ENCODE measurements at places on chromosomes 6 and 20. TPM values are rescaled to one million over a fixed set of nuclear protein-coding genes. Genes with fewer than 3 reads are reported as not detected.

DNA sequence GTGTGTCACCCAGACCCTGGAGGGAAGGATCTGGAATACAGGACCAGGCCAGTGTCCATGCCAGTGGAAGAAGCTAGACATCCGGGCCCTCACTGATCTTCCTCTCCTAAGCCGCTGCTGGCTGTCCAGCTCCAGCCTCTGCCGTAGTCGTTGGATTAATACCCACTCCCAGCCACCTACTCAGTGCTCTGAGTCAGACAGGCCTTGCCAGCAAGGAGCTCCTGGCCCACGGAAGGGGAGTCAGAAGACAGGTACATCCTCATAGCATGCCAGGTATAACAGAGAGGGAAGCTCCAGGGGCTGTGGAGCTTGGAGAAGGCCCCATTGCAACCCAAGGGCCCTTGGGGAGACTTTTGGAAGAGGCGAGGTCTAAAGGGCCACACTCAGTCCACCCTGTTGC lies 49.0 kb downstream of the STK35 start:
- no peaks in the 10 kb centered on the region for H3K27me3 ChIP-seq
- H3K27ac ChIP-seq: no peak overlapping the region
- H3K4me3 ChIP-seq: no peak overlapping the region
- peaks cover 2% of the 10 kb centered on the region for H3K4me1 ChIP-seq
- no peak for DNase-seq
- peaks cover 13% of the 10 kb centered on the region for H3K36me3 ChIP-seq

PSMG4 gene
- 27.8 TPM for total RNA-seq

- H3K27ac ChIP-seq: no peak overlapping the region
- H3K4me1 ChIP-seq: peaks cover 9% of the 10 kb centered on the region
- H3K36me3 ChIP-seq: peaks cover 8% of the 10 kb centered on the region
These were observed 33.0 kb upstream of the SPDEF start for GRCh38 chr6:34589140-34589539.

- DNase-seq: no peak
- H3K4me1 ChIP-seq: peaks cover 72% of the 10 kb centered on the region
- H3K4me3 ChIP-seq: peak overlapping the region; percentile 87
- peak overlapping the region; percentile 93 for H3K27ac ChIP-seq
- H3K36me3 ChIP-seq: no peaks in the 10 kb centered on the region
These were observed 730 bp downstream of the PARD6B start for GRCh38 chr20:50731930-50732690.

DNA sequence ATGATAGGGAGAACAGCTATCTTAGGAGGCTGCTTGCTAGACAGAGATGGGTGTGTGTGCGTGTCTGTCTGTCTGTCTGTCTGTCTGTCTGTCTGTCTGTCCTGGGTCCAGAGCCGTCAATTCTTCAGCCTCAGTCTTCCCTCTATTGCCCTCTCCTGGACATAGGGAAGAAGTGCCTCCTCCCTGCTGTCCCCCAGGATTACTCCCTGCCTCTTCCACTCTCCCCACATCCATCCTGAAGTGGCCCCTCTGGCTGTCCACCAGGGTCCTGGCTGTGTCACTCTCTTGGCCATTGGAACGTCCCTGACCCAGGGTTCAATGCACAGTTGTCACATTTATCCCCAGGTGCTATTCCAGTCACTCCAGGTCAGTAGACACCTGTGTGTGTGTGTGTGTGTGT lies 10.2 kb downstream of the TREML2 start:
- H3K27ac ChIP-seq: no peak overlapping the region
- DNase-seq: no peak
- H3K27me3 ChIP-seq: peaks cover 34% of the 10 kb centered on the region
- H3K36me3 ChIP-seq: no peaks in the 10 kb centered on the region

GRCh38 chr6:353642-354614 lies 37.6 kb upstream of the IRF4 start:
- no peak for DNase-seq
- H3K27me3 ChIP-seq: no peaks in the 10 kb centered on the region
- H3K4me3 ChIP-seq: no peak overlapping the region
- H3K27ac ChIP-seq: no peak overlapping the region
- peaks cover 2% of the 10 kb centered on the region for H3K4me1 ChIP-seq
- H3K36me3 ChIP-seq: peaks cover 7% of the 10 kb centered on the region

DNA sequence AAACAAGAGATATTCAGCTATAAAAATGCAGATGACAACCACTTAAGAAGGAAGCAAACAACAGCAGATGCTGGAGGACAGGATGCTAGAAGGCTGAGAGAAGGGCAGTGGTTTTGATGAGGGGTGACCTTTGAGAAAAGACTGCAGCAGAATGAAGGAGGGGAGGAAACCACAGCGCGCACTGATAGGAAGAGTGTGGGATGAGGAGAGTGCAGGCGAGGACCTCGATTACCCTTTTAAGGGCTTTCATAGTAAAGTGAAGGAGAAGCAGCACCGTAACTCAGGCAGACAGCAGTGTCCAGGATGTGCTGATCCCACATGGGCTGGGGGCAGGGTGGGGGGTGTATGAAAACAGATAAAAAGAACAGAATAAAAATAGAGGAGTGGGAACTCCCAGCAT lies 19.2 kb downstream of the ZBTB2 start:
- H3K36me3 ChIP-seq: peaks cover 34% of the 10 kb centered on the region
- no peaks in the 10 kb centered on the region for H3K27me3 ChIP-seq
- DNase-seq: no peak
- peak overlapping the region; percentile 12 for H3K27ac ChIP-seq
- H3K4me1 ChIP-seq: peaks cover 15% of the 10 kb centered on the region
- no peak overlapping the region for H3K4me3 ChIP-seq

BMP5 gene
- total RNA-seq: 4.9 TPM

- peaks cover 27% of the 10 kb centered on the region for H3K27me3 ChIP-seq
- H3K36me3 ChIP-seq: no peaks in the 10 kb centered on the region
- peaks cover 73% of the 10 kb centered on the region for H3K4me1 ChIP-seq
- H3K4me3 ChIP-seq: peak overlapping the region; percentile 78
- peak overlapping the region; percentile 91 for H3K27ac ChIP-seq
These were observed 3.4 kb downstream of the BMP7 start for GRCh38 chr20:57262784-57263609.

- DNase-seq: no peak
- no peak overlapping the region for H3K27ac ChIP-seq
- peaks cover 11% of the 10 kb centered on the region for H3K4me1 ChIP-seq
- no peak overlapping the region for H3K4me3 ChIP-seq
- H3K27me3 ChIP-seq: no peaks in the 10 kb centered on the region
These were observed 44.1 kb upstream of the GCLC start for GRCh38 chr6:53588816-53589509.

GRCh38 chr6:129966125-129966524 lies 52.3 kb upstream of the L3MBTL3 start:
- no peak overlapping the region for H3K4me3 ChIP-seq
- DNase-seq: no peak
- H3K36me3 ChIP-seq: no peaks in the 10 kb centered on the region
- no peaks in the 10 kb centered on the region for H3K27me3 ChIP-seq

RIPPLY2 gene
- not detected for total RNA-seq

C6orf132 gene
- total RNA-seq: 22.4 TPM

DNA sequence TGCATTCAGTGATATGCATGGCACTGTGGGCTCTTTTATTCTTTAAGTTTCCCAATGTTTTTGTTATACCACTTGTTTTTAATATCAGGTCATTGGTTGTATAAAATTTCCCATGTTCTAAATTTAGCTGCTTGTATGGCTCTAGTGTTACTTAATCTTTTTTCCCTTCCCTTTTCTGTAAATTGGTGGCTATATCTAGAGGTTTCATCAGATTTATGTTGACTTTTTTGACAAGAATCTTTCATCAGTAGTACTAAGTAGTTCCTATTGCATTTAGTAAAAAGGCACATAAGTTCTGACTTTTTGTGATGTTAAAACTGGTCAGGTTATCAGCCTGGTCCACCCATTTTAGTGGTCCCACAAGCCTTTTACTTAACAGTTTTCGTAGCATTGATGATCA lies 51.1 kb downstream of the MMS22L start:
- no peak overlapping the region for H3K4me3 ChIP-seq
- no peak for DNase-seq
- H3K27ac ChIP-seq: no peak overlapping the region
- peaks cover 23% of the 10 kb centered on the region for H3K36me3 ChIP-seq
- H3K4me1 ChIP-seq: no peaks in the 10 kb centered on the region

GRCh38 chr20:14232650-14233049 lies 104.8 kb downstream of the FLRT3 start:
- H3K4me3 ChIP-seq: no peak overlapping the region
- H3K36me3 ChIP-seq: no peaks in the 10 kb centered on the region
- peaks cover 6% of the 10 kb centered on the region for H3K4me1 ChIP-seq
- H3K27me3 ChIP-seq: no peaks in the 10 kb centered on the region
- H3K27ac ChIP-seq: no peak overlapping the region
- DNase-seq: no peak

GRCh38 chr6:36912586-36912985 lies 26.8 kb downstream of the C6orf89 start:
- no peak overlapping the region for H3K27ac ChIP-seq
- H3K36me3 ChIP-seq: peaks cover 20% of the 10 kb centered on the region
- no peak for DNase-seq
- peaks cover 4% of the 10 kb centered on the region for H3K4me1 ChIP-seq
- no peak overlapping the region for H3K4me3 ChIP-seq
- no peaks in the 10 kb centered on the region for H3K27me3 ChIP-seq

- DNase-seq: no peak
- no peaks in the 10 kb centered on the region for H3K27me3 ChIP-seq
- no peaks in the 10 kb centered on the region for H3K4me1 ChIP-seq
- H3K36me3 ChIP-seq: no peaks in the 10 kb centered on the region
- no peak overlapping the region for H3K4me3 ChIP-seq
These were observed 108.5 kb downstream of the EPM2A start for GRCh38 chr6:145626857-145627256.

GZF1 gene
- 15.3 TPM for total RNA-seq

SAMD10 gene
- 11.7 TPM for total RNA-seq

DDX43 gene
- not detected for total RNA-seq

- peaks cover 12% of the 10 kb centered on the region for H3K4me1 ChIP-seq
- DNase-seq: no peak
- H3K36me3 ChIP-seq: no peaks in the 10 kb centered on the region
- no peak overlapping the region for H3K4me3 ChIP-seq
- H3K27me3 ChIP-seq: no peaks in the 10 kb centered on the region
These were observed 134.3 kb downstream of the MAN1A1 start for GRCh38 chr6:119215309-119215708.

DNA sequence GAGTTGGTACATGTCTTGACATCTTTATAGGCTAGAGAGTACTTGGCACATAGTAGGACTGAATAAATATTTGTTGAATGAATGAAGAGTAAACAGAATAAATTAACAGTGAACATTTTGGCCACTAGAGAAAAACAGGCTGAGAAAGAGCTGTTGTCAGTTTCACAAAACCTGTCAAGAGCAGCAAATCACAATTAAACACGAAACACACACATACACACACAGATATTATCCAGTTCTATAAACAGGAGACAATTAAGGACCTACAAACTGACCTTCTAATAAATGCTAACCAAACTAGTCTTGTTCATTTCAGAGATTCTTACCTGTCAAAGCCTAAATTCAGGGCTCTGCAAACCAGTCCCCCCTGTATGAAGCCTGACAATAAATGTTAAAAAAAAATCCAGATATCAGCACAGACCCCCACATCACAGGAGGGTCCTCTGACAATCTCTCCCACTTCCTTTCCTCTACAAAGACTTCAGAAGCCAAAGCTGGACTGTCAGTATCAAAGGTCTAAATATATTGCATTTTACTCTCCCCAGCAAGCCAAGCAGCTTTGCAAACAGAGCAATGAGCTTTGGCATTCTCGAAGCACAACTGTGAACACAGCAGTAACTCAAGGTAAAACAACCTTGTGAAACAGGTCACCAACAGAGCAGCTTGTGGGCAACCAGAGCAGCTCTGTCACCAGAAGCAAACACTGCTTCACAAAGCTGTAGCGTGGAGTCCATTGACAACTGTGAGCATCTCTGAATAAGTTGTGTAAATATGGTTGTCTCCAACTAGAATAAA lies 229.9 kb downstream of the TBXT start:
- no peak overlapping the region for H3K4me3 ChIP-seq
- no peaks in the 10 kb centered on the region for H3K36me3 ChIP-seq
- DNase-seq: no peak
- no peak overlapping the region for H3K27ac ChIP-seq
- H3K27me3 ChIP-seq: peaks cover 65% of the 10 kb centered on the region

- H3K4me1 ChIP-seq: peaks cover 23% of the 10 kb centered on the region
- peak; percentile 89 for DNase-seq
- peak overlapping the region; percentile 21 for H3K27ac ChIP-seq
- H3K36me3 ChIP-seq: no peaks in the 10 kb centered on the region
These were observed 88.4 kb downstream of the CDC5L start for GRCh38 chr6:44475779-44476434.

GRCh38 chr6:38290133-38290799 lies 349.5 kb downstream of the BTBD9 start:
- DNase-seq: no peak
- H3K36me3 ChIP-seq: peaks cover 15% of the 10 kb centered on the region
- H3K4me3 ChIP-seq: no peak overlapping the region
- H3K27ac ChIP-seq: peak overlapping the region; percentile 9
- no peaks in the 10 kb centered on the region for H3K27me3 ChIP-seq

GHRH gene
- not detected for total RNA-seq

DNA sequence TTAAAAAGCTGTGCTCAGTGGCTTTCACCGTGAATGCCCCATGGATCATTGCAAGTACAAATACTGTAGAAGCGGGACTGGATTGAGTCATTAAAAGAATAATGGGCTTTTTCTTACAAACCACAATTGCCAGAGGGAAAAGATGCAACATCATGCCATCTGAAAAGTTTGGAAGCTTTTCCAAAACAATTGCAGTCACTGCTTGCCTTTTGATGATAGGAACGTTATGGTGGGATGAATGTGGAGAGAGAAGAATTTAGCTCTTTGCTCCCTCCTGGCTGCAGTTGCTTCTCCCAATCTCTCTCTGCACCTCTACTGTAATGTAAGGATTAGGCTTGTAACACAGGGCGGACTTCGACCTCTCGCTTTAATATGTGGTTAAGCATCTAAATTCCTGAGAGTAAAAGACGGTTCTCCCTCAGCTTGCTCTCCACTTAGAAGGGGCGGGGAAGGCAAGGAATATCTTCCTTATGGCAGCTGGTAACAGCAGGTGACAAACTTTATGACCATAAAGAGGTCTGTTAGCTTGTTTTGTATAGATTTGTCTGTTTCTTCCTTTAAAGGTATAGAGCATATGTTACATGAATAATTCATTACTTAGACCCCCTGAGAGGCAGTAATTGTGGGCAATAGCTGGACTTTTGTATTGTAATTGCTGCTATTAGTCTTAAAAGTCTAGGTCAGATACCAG lies 376.1 kb downstream of the UTRN start:
- no peak overlapping the region for H3K27ac ChIP-seq
- H3K4me3 ChIP-seq: no peak overlapping the region
- peaks cover 41% of the 10 kb centered on the region for H3K4me1 ChIP-seq
- no peak for DNase-seq
- H3K27me3 ChIP-seq: no peaks in the 10 kb centered on the region

RAET1L gene
- total RNA-seq: not detected

DNA sequence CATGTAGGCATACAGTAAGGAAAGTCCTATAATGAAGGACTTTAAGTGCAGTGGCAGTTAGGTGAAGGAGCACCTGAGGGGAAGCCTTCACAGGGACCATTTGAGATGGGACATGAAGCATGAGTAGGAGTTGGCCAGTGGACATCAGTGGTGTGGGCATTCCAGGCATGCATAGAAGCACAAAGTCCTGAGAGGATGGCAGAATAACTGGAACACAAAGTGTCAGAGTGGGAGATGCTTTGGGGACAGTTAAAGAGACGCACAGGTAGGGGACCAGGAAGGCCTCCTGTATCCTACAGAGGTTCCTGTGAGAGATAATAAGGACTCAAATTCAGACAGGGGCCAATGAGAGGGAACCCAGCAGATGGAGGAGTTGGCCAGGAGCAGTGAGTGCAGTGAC lies 26.4 kb upstream of the EFHC1 start:
- no peaks in the 10 kb centered on the region for H3K36me3 ChIP-seq
- DNase-seq: no peak
- no peak overlapping the region for H3K4me3 ChIP-seq
- peaks cover 24% of the 10 kb centered on the region for H3K4me1 ChIP-seq
